Stimulated activated CD8-positive, alpha-beta memory T cell treated with anti-CD3 and anti-CD28 coated beads, Interleukin-7, amount 100 ng/mL, for 1 hour (primary cell): ENCODE measurements at places on chromosomes 7 and 10.

DNA sequence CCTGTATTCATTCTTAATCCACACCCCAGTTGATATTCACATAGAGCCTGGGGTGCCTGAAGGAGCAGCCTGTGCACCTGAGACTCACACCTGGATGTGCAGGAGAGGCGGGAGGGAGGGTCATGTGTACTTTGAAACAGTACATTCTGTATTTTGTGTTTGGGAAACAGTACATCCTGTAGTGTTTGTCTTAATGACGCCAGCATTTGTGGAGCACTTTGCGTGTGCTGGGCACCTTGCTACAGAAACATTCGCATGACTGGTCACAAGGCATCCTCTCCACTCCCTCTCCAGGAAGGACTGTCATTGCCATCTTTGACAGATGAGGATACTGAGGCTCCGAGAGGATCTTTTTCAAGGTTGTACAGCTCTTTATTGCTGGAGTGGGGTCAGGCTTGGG is 132.1 kb downstream of the TACC2 start:
- DNase-seq = no peak

GRCh38 chr7:118082506-118082905 is 101.5 kb upstream of the LSM8 start:
- no peak for DNase-seq

GRCh38 chr10:86194684-86195083 is 171.9 kb downstream of the GRID1 start:
- DNase-seq = no peak

DNA sequence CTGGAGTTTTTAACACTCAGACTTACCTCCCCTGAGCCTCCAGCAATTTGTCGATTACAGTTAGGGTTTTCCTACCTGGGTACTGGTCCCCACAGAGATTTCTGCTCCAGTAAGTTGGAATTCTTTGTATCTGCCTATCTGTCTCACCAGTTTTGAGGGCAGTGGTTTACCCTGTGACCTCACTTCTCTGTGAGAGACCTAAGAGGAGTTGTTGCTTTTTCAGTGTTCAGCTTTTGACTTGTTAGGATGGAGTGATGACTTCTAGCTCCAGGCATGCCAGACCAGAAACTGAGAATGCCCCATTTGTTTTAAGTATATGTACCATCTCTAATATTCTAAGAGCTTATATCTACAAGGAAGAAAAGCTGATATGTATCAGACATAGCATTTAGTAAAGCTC is 42.9 kb downstream of the CSGALNACT2 start:
- no peak for DNase-seq

DNA sequence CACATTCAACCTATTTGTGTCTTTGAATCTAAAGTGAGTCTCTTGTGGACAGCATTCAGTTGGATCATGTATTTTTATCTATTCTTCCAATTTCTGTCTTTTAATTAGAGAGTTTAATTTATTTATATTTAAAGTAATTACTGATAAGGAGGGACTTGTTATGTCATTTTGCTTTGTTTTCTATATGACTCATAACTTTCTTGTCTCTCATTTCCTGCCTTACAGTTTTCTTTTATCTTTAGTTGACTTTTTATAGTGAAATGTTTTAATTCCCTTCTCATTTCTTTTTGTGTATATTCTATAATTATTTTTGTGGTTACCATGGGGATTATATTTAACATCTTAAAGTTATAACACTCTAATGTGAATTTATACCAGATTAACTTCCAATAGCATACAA is 7.3 kb upstream of the ZNF518A start:
- no peak for DNase-seq

- DNase-seq = peak; percentile 16
These were observed 1.6 kb downstream of the FAM24A start for GRCh38 chr10:122911889-122912484.

DNA sequence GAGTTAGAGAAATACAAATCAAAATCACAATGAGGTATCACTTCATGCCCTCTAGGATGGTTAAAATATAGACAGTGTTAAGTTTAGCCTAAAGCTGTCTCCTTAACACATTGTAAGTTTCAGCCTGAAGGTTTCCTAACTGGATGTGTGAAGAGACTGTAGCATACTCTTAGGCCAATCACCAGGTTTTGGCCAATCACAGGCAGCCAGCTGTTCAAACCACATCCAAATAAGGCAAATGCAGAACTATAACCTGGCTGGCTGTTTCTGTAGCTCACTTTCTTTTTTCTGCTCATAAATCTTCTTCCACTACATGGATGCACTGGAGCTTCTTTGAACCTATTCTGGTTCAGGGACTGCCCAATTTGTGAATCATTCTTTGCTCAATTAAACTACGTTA is 19.7 kb downstream of the ESYT2 start:
- DNase-seq = no peak

DNA sequence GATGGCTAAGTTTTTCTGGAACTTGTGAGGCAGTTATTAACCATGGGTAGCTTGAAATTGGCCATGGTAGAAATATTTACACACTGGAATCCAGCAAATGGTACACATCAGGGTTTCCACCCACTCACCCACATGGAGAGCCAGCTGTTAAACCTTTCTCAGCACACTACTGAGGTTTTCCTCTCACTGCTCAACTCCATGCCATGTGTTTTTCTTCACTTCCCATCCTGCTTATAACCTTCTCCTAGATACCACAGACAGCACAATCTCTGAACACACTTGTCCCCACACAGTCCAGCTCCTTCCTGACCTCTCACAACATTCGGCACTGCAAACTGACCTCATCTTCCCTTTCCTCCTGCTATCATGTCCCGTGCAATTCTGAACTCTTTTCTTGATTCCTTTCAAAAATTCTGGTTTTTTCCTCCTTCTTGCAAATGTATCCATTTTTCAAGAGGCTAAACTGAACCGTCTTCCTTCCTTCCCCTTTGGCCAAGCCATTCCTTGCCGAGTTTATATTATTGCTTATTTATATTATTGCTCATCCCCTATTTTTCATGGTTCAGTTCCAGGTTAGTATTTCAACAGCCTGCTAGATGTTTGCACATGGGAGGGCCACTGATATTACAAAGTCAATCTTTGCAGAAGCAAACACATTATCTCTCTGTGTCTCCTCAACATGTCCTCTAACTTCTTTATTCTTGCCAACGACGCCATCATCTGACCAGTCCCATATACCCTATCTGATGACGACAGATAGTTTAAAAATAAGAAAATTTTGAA is 606.4 kb downstream of the SORCS1 start:
- DNase-seq = no peak

DNA sequence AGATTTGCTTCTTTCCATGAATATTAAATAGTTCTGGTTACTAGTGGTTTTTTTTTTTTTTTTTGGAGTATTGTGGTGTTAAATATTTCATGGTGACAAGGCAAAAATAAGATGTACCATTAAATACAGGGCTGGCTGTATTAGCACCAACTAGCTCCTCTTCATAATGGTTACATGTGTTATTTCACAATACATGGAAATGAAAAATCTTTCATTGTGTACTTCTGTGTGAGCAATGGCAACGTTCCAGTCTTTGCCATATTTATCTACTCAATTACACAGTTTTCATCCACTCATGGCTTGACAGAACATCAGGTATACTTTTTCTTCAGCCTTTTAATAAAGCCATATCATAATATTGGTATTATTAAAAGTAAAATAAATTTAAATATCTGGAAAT is 394.7 kb upstream of the GRM3 start:
- DNase-seq = no peak

- DNase-seq = no peak
These were observed 216.3 kb downstream of the GFRA1 start for GRCh38 chr10:116056445-116057293.

DNA sequence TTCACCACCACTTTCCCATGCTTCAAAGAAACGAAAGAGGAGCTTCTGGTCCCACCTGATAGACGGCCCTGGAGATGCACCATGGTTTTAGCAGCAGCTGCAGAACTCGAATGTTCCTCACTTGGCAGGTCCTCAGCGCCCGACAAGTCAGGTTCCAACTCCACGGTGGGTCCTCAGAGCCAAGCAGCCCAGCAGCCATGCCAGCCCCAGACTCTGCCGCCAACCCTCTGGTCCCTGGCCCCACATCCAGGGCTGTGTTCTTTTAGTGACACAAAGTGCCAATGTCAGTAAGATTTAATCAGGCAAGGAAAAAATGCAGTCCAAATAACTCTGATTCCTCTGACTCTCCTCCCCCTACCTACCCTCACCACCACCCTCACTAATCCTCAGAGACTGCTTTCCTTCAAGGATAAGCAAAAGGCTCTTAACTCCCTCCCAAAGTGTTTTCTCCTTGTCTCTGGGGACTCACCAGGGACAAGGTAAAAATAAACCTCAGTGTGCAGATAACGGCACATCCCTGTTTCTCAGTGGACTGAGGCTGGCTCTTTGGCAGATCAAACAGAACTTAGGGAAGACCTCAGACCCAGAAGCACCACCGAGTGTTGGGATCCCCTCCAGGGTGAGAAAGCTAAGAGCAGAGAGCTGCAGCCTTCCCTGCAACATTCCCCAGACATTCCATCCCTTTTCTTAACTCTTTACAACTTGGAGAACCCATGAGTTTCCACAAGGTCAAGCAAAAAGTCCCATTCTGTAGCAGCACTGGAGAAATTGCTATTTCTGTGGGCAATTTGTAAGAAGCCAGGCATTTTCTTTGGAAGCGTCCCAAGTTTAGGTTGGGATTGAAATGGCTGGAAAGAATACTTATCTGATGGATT is 358.9 kb downstream of the FRMD4A start:
- no peak for DNase-seq

DNA sequence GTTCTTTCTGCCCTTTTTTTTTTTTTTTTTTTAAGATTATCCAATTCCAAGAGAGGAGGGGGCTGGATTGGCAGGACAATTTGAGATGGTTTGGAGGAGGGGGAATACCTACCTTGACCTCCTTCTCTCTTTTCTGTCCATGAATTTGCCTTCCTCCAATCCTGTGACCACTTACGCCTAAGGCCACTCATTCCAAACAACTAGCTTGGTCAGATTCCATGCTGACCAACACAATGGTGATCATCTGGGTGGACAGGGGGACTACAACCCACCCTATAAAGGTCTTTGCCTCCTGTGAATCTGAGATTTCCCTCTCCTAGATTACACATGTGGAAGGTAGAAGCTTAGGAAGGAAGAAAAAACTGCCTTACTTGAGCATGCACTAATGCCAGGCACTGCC is 2.3 kb upstream of the LDB1 start:
- no peak for DNase-seq

DNA sequence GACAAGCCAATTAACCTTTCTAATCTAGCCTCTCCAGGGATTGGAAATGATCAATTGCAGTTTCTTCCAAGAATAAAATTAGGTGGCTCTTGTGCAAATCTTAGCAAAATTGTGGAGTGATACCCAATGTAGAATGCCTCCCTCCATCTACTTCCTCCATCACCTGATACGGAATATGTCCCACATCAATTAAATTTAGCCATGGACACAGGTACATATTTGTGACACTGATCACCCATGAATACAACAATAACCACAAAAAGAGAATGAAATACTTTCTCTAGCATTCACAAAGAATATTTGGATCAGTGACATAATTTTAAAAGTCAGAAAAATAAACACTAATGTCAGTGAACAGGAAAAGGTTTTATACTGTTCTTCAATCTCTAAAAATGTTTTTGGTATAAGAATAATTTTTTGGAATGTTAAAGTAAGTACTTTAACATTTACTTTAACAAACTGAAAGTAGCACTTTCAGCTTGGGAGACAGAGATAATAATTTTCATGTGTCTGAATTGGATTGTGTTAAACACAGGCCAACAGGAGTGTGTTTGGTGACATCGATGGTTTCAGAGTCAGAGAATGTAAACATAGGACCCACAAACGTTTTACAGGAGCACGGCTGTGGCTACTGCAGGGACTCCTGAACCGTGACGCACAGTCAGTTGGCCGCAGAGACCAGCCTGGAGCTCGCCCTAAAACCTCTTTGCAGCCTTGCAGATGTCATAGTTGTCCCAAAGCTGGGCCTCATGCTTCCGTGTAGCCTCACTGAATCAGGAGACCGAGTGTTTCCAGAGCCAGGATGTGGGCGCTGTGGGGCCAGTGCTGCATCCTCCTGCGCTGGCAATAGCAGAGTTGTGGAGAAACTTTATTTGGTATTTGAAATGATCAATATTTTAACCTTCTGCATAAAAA is 7.2 kb downstream of the RBM20 start:
- DNase-seq = no peak

DNA sequence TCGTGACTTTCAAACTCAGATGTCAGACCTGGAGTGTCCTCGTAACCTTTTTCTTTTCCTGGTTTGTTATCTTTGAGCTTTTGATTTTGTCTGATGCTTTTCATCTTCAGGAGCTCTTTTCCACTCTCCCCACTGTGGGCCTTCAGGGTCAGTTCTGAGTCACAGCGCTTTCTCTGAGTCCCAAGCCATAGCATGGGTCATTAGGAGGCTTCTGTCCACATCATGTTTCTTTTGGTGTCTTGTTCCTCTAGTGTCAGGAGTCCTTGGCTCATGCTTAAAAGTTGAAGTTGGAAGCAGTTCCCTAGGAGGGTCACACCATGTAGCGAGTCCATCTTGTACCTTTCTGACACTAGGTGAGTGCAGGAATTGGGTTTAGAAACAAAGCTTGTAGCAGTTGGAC is 40.3 kb downstream of the DAGLB start:
- DNase-seq = no peak

GRCh38 chr10:68333058-68333395 is 299 bp upstream of the PBLD start:
- DNase-seq = no peak

GRCh38 chr10:30398788-30399187 is 35.2 kb upstream of the MAP3K8 start:
- no peak for DNase-seq

- no peak for DNase-seq
These were observed 47.6 kb upstream of the PPP1R3C start for GRCh38 chr10:91680487-91680886.

DNA sequence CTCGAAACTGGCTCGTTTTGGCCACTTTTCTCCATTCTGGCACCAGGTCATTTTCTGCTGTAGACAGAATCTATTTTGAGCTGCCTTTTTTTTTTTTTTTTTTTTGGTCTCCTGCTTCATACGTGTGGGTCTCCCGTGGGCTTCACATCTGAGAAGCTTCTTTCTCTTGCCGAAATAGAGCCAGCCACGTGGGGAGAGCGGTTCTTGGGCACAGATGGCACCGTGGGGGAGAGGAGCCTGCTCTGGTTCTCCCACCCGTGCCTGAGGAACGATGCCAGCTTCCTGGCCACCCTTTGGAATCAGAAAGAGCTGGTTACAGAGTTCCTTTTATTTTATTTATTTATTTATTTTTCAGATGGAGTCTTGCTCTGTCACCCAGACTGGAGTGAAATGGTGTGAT is 48.7 kb upstream of the OCM2 start:
- DNase-seq = no peak

- no peak for DNase-seq
These were observed 218.1 kb upstream of the NFE2L3 start for GRCh38 chr7:25933921-25934320.

- DNase-seq = no peak
These were observed 109.1 kb downstream of the LSM5 start for GRCh38 chr7:32381024-32381601.

DNA sequence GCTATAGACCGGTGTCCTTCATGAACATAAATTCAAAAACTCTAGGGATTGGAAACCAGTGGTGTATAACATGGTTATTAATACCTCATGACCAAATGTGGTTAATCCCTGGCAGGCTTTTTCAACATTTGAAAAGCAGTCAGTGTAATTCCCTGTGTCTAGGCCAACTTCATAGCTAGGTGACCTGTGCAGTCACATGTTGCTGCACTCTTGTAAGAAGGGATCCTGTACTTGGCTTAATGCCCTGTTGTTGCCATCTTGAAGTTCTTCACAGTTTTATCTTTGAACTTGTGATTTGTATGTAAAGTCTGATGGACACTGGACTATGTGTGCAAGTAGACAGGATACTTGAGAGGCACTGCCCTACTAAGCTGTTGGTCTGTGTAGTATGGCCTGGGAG is 39.7 kb downstream of the ZNF33A start:
- no peak for DNase-seq
